ENCODE measurements at places on chromosomes 11 and 22.

- DNase-seq, result no peak
Measured at GRCh38 chr11:60924906-60925853, 920 bp downstream of the TMEM132A start.

DNA sequence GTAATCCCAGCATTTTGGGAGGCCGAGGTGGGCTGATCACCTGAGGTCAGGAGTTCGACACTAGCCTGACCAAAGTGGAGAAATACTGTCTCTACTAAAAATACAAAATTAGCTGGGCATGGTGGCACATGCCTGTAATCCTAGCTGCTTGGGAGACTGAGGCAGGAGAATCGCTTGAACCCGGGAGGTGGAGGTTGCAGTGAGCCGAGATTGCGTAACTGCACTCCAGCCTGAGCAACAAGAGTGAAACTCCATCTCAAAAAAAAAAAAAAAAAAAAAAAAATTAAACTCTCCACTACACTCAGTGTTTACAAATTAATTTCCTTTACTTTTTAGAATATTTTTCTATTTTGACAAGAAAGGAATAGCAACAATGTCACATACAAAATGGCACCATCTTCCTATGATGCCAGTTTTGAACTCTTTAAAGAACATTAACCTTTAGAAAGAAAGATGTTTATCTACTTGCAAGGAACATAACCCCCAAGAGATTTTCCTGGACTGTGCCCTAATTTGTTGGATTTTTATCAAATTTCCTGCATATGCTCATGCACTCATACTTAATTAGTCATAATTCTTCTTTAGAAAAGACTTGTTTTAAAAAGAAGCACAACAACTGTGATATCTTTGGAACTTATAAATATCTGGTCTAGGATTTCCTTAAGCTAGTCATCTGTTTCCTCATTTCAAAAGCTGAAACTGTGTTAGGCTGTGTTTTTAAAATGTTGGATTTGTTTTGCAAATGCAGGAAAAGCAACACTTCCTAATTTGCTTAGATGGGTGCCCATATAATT lies 22.6 kb upstream of the HIPK3 start:
- no peak for DNase-seq

DNA sequence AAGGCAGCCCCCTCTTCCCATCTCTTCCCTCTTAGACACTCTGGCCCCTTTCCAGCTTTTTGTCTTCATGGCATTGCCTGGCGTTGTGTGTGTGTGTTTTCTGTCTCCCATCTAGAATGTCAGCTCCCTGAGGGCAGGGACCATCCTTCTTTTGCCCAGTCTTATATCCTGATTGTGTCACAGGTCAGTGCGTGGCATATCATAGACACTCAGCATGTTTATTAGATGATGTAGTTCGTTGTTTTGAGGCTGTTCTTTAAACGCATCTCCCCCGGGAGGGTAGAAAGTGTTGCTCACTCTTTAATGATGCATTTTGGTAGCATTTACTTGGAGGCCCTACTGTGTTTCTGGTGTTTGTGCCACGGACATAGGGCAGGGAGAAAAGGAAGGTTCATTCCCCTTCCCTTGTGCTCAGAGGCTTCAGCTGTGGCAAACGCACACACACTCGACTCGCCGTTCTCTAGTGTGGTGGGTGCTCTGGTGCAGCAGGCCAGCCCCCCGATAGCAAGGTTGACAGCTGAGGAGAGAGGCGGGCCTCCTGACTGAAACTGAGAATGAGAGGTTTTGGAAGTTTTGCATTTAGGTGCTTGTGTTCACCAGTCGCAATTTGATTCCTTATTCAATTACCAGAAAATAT lies 60.2 kb downstream of the TNRC6B start:
- DNase-seq, result no peak

DNA sequence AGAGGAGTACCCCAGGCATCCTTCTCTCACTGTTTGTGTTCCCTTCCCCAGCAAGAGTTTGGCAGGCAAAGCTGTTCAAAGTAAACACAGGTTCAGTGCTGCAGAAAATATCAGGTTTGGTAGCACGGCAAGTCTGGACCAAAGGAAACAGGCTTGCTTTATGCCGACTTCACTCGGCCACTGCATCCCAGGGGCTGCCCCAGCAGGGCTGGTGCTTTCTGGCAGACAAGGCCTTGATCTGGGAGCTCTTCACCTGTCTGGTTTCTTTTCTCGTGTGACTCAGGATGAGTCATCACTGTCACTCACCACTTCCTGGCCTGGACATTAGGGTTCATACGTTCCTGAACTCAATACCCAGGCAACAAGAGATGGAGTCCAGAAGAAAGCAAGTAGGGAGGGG lies 52.6 kb upstream of the NAV2 start:
- DNase-seq, result no peak

DNA sequence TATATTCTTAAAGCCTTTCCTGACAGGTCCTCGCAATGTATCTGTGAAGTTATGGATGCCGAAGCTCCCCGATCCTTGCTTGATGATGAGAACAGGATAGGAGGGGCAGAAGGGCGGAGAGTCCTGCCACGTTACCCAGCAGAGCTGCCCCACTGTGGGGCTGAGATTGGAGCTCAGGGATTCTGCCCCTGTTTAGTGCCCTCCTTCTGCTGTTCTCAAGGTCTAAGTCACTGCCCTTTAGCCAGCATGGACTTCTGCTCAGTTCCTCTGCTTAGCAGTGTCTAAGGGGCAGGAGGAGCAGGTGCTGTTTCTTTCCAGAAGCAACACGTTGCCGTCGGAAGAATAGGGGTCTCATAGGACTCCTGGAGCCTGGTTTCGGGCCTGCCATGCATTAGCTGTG lies 164.2 kb upstream of the B3GAT1 start:
- no peak for DNase-seq

DNA sequence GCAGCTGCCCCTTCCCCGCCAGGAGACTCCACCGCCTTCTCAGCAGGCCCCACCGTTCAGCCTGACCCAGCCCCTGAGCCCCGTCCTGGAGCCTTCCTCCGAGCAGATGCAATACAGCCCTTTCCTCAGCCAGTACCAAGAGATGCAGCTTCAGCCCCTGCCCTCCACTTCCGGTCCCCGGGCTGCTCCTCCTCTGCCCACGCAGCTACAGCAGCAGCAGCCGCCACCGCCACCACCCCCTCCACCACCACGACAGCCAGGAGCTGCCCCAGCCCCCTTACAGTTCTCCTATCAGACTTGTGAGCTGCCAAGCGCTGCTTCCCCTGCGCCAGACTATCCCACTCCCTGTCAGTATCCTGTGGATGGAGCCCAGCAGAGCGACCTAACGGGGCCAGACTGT lies 42.6 kb downstream of the PPP2R1B start:
- no peak for DNase-seq

GRCh38 chr11:1501421-1502167 lies 15.0 kb upstream of the MOB2 start:
- no peak for DNase-seq

DNA sequence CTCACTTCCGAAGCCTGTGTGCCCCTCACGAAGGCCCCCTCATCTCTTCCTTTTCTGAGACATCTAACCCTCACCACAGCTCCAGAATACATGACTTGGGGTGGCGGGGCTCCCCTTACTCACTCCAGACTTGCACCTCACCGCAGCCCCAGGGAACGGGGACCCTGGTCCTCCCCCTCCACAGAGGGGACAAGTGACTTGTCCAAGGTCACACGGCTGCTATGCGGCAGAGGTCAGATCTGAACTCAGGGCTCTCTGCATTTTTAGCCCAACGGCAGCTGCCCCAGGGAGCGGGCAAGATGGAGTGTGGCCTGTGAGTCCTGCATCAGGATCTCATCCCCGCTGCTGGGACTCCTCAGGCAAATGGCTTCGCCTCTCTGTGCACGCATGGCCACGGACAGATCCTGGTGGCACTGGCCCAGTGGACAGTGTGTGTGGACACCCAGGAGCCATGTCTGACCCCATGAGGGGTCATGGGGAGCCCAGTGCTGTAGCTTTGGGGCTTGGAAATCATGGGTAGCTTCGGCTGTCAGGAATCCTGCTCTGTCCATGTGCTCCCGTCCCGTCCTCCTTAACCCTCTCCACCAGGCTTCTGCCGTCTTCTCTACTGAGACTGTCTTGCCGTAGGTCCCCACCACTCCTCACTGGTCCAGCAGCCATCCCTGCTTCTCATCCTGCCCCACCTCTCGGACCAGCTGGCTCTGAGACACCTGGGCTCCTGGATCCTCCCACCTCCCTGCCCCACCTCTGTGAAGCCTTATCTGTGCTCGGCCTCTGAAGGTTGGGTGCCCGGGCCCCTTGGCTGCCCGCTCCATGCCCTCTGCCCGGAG lies 48.0 kb upstream of the CARS1 start:
- no peak for DNase-seq

DNA sequence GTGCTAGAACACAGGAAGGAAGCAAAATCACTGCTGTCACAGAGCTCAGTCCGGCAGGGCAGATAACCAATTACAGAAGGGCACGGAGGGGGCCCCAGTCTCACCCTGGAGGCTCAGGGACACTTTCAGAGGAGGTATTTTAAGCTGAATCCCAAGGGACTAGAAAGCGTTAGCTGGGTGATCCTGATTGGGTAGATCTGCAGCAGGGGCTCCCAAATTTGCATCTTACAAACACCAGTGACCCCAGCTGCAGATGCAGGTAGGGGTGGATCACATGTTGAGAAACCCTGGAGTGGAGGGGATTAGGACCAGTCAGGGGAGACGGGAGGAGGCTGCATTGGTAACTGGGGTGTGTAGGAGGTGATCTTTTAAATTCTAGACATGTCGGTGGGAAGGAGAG lies 91.4 kb downstream of the CSNK2A3 start:
- no peak for DNase-seq

GRCh38 chr11:8213376-8213775 lies 44.6 kb upstream of the RIC3 start:
- DNase-seq, result no peak

- no peak for DNase-seq
Measured at GRCh38 chr22:27382947-27383346, 418.6 kb downstream of the MN1 start.

DNA sequence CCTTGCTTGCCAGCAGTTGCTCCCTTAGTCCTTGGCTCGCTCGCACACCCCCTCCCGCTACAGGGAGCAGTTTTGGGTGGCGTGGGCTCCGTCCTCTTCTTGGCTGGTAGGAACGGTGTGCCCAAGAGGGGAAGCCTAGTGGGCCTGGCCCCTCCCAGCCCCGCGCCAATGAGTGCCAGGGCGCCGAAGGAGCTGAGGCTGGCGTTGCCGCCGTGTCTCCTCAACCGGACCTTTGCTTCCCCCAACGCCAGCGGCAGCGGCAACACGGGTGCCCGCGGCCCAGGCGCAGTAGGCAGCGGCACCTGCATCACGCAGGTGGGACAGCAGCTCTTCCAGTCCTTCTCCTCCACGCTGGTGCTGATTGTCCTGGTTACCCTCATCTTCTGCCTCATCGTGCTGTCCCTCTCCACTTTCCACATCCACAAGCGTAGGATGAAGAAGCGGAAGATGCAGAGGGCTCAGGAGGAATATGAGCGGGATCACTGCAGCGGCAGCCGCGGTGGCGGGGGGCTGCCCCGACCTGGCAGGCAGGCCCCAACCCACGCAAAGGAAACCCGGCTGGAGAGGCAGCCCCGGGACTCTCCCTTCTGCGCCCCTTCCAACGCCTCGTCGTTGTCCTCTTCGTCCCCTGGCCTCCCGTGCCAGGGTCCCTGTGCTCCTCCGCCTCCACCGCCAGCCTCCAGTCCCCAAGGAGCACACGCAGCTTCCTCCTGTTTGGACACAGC lies 1.6 kb downstream of the C11orf87 start:
- DNase-seq, result no peak

- no peak for DNase-seq
Measured at GRCh38 chr11:64288353-64288750, 2.7 kb downstream of the GPR137 start.

GRCh38 chr22:46830841-46831240 lies 68.4 kb downstream of the TBC1D22A start:
- DNase-seq, result no peak

DNA sequence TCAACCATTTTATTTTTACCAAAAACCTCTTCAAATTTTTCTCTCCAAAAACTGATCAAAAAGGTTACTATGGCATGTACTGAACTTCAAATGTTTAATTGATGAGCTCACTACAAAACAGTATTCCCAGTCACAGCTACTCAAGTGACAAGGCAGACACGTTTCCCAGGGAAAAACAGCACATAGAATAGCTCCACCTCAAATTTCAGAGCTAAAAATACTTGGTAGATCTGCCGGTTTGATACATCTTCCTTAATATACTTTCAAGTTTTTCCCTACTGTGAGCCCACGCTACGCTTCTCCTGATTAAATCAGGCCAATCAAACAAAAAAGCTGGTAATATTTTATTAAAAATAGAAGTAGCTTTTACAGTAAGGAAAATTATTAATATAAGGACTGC lies 100.4 kb downstream of the EFCAB6 start:
- no peak for DNase-seq

- DNase-seq, result no peak
Measured at GRCh38 chr11:78651923-78652842, 77.5 kb upstream of the NARS2 start.

DNA sequence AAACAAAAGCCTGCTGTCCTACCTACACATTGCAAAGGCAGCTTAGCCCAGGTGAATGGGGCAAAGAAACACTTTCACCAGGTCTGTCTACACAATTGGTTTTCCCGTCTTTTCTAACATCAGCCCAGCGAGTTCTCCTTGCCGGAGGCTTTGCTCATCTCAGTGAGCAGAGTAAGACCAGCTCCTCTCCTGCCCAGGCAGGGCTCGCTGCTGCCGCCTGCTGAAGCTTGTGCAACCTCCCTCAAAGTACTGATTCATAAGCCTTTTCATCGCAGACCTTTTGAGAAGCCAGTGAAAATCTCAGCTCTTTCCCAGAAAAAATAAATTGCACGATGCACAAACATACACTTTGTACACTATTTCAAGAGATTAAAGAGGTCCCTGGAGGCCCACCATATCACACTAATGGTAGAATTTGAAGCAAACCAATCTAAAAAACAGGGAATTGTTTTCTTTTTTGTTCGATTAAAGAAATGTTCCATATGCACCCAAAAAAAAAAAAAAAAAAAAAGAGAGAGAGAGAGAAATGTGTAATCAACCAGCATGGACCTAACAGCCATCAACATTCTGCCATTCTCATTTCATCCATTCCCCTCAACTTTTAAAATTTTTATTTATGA lies 328.1 kb upstream of the MPPED2 start:
- DNase-seq, result peak; percentile 12

GRCh38 chr11:84642500-84642899 lies 984.6 kb downstream of the DLG2 start:
- DNase-seq, result no peak

GRCh38 chr11:63536669-63537292 lies at the start of gene PLAAT4:
PLAAT4 (plus strand) TSS chr11:63536808; CDS start chr11:63536869, 61 bp downstream.
- DNase-seq, result no peak

DNA sequence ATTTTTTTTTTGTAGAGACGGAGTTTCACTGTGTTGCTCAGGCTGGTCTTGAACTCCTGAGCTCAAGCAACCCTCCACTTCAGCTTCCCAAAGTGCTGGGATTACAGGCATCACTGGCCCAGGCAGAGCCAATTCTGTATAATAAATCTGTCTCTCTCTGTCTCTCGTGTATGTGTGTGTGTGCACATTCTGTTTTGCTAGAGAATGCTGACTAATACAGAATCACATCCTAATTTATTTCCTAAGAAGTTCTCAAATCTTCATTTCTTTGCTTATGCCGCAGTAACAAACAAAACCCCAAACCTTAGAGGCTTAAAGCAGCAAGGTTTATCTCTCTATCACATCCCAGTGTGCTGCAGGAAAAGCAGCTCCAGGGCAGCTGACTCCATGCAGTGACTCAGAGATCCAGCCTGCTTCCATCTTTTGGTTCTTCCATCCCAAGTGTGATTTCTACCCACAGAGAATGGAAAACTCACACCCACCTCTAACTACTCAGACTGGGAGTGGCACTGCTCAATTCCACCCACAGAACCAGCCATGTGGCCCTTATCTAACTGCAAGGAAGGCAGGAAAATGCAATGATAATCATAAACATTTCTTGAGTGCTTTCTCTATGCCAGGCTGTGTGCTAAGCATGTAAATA lies 35.1 kb upstream of the LRRC10B start:
- no peak for DNase-seq

GRCh38 chr22:42301742-42302102 lies 31.3 kb upstream of the TCF20 start:
- DNase-seq, result no peak

Data from AG04449 (cell line).